ENCODE measurements at places on chromosomes 3 and 15.
A peak's percentile ranks its signal among the peaks of the same experiment; 100 is the strongest.

DNA sequence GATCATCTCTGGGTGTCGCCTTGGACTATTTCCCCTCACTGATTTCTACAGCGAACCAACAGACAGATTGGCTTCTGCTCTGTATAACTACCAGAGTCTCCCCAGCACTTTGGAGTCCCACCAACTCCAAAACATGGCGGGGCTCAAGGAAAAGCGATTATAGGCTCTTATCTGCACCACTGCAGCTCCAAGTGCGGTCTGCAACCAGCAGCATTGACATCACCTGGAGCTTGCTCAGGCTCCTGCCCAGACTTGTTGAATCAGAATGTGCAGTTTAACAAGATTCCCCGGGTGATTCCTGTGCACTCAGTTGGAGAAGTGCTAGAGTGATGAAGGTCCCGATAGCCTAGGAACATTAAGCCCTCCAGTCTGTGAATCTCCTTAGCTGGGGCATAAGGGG, 9.0 kb downstream of the CCK start:
- DNase-seq: no peak

- no peak for DNase-seq
Measured at GRCh38 chr3:99545941-99546580, 92.3 kb upstream of the COL8A1 start.

GRCh38 chr15:39699516-39700374, 82.9 kb downstream of the FSIP1 start:
- no peak for DNase-seq

DNA sequence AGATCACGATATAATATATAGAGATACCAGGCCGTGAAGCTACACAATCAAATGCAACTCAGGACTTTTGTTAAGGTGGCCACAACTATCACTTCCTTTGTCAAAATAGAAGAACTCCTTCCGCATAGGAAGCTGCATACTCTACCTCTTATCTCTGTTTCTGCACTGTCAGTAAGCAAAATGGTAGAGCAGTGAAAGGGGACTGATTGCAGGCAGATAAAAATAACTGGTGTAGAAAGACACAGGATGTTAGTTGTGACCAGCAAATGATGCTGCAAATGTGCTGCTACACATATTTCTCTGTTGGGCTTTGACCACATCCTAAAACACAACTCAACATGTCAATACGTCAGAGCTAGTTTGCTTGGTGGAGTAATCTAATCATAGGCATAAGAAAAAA, 16.3 kb upstream of the TRAT1 start:
- DNase-seq: no peak

GRCh38 chr3:123287962-123288302, 86.2 kb downstream of the SEC22A start:
- no peak for DNase-seq

DNA sequence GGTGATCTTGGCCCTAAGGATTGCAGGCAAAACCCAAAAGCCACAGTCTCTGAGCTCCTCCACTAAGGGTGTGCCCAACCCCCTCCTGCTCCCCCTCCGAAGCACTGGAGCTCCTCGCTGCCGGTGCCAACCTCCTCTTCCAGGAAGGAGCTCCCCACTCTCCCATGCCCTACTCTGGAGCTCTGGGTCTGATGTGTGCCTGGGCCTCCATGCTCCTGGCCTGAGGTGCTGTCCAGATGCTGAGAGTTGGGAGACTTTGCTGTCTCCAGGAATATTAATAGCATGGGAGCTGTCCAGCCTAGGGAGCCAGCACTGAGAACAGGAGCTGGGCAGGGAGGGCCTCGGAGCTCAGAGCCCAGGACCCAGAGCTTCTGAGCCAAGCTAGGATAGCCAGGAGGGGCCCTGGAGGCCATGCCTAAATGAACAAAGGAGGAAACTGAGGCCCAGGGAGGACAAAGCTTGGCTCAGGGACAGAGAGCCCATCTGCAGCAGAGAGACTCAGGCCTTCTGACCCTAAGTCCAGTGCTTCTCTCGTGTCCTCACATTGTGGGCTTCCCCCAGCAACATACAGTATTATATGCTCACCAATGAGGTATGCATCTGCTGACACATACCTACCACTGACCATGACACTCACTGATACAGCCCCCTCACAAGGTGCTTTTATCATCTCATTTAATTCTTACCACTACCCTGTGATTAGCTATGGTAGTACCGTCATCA, 36.9 kb upstream of the HERC1 start:
- peak; percentile 80 for DNase-seq

GRCh38 chr15:70079888-70080287, 17.8 kb downstream of the TLE3 start:
- DNase-seq: no peak

DNA sequence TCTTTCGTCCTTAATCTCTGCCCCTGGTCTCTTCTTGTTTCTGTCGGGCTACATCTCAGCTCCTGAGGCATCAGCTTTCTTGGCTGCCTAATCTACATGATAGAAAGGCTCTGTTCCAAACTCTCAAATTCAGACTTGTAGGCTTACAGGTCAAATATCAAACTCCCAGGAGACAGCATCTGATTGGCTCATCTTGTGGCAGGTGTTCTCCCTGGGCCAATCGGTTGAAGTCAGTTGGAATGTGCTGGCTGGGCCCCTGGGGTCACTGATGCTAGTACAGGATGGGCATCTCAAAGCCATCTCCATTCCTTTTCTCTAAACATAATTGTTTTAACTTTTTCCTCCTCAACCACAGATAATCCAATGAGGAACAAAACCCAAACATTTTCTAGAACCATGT, 198.7 kb downstream of the CNTN3 start:
- no peak for DNase-seq

DNA sequence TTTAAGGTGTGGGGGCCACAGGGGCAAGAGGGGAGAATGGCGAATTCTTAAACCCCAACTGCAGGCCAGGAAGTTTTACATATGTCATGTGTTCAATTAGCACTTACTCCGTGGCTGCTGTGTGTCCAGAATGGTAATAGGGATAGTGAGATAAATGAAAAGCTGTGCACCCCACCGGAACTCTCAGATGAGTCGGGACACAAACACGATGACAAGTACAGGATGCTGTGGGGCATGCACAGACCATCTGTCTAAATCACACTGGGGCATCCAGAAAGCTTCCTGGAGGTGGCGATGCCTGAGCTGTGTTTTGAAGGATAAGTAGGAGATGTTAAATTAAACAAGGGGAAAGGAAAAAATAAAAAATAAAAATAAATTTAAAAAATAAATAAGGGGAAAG, 18.3 kb upstream of the TMEM158 start:
- DNase-seq: no peak

GRCh38 chr3:126358038-126358815, 1.0 kb upstream of the KLF15 start:
- DNase-seq: no peak

DNA sequence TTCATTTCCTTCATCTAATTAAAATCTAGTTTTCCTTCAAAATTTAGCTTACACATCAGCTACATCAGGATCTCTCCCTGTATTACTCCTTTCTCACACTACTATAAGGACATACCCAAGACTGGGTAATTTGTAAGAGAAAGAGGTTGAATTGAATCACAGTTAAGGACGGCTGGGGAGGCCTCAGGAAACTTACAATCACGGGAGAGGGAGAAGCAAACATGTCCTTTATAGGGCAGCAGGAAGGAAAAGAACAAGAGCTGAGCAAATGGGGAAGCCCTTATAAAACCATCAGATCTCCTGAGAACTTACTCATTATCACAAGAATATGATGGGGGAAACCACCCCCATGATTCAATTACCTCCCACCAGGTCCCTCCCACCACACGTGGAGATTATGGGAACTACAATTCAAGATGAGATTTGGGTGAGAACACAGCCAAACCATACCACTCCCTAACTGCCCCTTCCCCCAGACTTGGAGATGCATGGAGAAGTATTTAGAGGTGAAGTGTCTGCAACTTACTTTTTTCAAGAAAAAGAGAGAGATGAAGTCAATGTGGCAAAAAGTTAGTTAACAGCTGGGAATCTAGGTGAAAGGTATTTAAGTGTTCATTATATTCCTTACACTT, 21.3 kb downstream of the PRTG start:
- DNase-seq: no peak

- DNase-seq: no peak
Measured at GRCh38 chr3:111568911-111569310, 26.2 kb downstream of the ZBED2 start.

GRCh38 chr15:30859091-30859874, 44.4 kb upstream of the FAN1 start:
- peak; percentile 14 for DNase-seq

DNA sequence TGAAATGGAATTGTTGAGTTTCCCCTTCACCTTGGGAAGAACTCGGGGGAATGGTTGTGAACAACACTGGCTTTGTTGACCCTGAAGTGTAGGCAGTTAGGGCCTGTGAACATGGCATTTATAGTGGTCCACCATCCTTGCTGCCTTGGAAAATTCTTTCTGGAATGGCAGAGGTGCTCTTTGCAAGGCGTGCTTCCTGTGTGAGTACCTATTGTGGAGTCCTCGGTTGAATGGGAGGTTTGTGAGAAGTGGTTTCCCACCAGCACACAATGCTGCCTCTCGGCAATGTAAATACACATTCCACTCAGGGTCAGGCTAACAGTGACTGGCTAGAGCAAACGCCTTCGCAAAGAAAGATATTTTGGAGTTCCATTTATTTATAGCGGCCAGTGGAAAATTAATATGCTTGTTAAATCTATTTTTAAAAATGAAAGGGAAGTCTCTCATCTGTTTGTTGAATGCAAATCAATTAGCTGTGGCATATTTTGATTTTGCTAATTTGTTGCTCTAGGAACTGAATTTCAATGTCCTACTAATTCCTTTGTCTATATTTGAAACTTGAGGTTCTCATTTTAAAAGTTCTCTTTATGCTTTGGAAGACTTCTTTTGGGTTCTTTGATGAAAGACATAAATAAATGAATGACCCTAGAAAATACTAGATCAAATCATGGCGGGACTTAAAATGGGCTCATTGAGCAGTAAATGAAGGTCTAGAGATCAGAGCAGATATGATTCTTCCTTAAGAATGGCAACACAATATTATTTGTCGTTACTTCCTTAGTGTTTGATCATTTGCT, 59.5 kb downstream of the FNDC3B start:
- no peak for DNase-seq

- DNase-seq: no peak
Measured at GRCh38 chr3:129474984-129475804, 35.2 kb downstream of the IFT122 start.

DNA sequence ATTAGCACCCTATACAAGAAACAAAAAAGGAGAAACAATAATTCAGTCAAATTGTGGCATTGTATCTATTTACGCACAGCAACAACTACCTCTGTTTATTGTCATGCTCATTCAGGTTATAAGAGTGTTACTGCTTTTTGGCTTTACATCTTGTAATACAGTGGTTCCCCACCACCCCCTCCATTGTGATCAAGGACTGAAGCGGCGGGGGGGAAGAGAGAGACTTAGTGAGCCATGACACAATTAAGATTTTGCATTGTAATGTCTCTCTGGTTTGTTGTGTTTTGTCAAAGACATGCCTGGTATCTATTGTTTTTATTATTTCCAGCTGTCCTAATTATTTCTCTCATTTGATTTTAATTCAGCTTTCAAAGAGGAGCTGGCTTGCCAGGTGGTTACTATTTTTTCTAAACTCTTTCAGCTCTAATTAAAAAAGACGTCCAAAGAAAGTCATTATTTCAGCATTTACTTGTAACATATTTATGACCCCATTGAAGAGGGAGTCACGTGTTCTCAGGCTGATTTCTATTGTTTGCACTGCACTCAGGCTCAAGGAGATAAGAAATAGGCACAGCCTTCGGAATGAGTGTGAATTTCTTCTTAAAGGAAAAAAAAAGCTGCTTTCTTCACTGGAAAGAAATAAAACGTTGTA, 234.4 kb upstream of the TBL1XR1 start:
- DNase-seq: no peak

- DNase-seq: no peak
Measured at GRCh38 chr15:60313906-60314305, 83.9 kb downstream of the ANXA2 start.

- no peak for DNase-seq
Measured at GRCh38 chr3:156133076-156133475, 12.7 kb downstream of the KCNAB1 start.

- DNase-seq: no peak
Measured at GRCh38 chr15:56469483-56469882, 4.5 kb upstream of the MNS1 start.

DNA sequence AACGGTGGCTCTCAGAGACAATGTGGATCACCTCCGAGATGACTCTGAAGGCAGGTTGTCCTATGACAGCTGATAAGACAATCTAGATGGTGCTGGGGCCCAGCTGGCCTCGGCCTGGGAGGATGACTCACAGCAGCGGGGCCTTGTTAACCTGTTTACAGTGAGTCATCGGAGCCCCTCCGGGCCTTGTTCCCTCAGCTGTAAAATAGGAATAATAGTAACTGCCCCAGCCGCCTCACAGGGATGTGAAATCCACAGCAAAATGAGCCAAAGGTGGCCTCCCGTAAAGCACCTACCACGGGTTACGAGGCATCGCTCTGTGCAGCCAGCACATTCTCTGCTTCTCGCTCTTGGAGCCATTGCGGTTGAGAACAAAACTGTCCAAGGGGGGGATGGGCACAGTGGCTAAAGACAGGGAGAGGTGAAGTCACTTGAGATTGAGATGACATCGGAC, 88.6 kb upstream of the RASGRF1 start:
- DNase-seq: peak; percentile 79

- DNase-seq: no peak
Measured at GRCh38 chr3:131716007-131716406, 213.2 kb upstream of the MRPL3 start.

GRCh38 chr15:69323893-69324430, 25.2 kb downstream of the PAQR5 start:
- no peak for DNase-seq

DNA sequence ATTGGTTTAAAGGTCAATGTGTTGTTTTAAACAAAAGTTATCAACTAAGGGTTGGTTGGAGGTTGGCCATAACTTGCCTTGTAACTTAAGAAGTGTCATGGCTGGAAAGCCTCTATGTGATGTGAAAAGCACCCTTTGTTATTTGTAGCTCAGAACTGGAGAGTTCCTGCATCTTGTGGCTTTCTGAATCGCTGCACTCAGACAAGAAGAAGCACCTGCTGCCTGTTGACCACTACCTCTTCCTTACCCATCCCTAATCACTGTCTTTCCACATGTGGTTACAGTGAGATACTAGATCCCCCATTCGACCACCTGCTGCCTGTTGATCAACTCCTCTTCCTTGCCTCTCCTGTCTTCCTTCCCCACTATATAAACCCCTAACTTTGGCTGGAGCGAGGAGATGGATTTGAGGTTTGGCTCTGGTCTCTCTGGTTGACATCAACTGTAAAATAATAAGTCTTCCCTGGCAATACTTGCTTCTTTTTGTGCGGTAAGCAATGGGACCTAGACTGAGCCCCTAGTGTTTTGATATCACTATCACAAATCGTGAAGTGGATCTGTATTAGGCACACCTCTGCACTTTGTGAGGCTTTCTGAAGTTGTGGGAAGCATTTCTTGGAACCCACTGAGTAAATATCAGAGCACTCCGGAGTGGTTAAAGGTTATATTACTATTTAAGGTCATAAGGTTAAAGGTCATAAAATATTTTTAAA, 13.8 kb downstream of the RPL39L start:
- DNase-seq: no peak

All from HTR-8/SVneo (cell line).